EH (cell line): ENCODE measurements at places on chromosomes 7 and 10.

DNA sequence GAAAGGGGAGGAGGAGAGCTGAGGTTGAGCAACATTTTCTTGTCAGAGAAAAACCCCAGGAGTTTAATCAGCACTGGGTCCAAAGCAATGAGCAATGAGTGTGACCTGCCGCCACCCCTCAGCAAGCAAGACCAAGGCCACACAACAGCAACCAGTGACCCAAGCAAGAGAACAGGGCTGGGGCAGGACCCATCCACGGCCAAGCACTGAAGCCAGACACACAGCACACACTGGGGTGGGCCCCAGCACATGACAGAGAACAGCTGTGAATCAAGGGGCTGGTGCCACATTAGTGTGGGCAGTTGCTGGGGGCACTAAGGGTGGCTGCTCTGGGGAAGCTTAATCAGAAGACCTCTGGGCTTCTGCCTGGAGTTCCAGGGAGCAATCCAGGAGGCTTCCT, 16.2 kb downstream of the TMEM72 start:
- DNase-seq, result no peak

- DNase-seq, result no peak
Measured at GRCh38 chr7:47704936-47705335, 123.0 kb upstream of the TNS3 start.

DNA sequence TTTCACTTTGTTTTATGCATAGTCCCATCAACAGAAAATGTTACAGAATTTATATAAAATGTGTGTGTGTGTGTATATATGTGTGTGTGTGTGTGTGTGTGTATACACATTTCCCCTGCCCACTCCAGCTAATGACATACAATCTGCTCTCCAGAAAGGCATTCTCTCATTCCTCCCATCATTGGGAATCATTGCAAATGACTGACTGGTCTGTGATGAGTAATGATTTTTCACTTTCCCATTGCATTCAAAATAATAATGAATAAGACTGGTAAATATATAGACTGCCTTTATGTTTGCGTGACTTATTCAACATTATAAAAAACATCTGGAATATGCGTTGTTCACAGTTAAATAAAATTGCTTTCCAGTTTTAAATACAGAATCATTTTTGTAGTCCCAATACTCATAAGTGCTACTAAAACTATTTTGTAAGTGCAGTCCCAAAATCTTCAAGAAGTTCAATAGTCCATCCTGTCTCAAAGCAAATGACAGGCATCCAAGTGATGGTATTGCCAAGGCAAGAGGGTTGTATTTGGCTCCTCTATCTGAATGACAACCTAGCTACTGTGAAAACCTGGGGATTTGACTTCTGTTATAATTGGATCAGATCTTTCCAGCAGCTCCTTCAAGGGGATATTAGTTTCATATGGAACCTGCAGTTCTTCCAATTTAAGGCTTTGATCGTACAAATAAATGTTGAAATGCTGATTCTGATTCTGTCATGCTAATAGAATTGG, 150.9 kb downstream of the POLR1F start:
- DNase-seq, result no peak

DNA sequence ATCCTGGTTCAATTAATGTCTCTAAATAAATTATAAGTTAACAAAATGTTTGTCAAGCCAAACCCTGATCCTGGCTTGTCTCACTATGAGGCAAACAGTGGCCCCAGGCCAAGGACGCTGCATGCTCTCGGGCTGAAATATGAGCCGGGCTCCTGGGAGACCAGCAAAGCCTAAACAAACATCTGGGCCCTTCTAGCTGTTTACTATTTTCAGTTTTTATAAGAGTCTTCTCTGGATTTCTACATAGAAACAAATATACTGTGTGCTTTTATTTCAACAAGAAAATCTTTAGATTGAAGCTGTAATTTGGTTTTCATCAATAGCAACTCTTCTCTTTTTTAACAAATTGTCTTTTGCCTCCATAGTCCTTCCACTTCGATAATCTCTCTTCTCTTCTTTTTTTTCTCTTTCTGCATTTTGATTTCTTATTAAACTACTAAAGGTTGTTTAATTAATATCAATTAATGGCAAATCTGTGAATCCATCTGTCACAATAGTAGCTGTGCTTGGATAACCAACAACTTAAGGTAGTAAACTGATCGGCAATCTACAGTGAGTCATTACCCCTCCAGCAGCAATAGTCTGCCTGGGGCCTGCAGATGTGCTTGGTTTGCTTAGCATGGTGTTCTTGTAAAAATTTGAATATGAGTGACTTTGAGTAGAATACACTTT, 83.3 kb upstream of the DNAJC1 start:
- peak; percentile 49 for DNase-seq

DNA sequence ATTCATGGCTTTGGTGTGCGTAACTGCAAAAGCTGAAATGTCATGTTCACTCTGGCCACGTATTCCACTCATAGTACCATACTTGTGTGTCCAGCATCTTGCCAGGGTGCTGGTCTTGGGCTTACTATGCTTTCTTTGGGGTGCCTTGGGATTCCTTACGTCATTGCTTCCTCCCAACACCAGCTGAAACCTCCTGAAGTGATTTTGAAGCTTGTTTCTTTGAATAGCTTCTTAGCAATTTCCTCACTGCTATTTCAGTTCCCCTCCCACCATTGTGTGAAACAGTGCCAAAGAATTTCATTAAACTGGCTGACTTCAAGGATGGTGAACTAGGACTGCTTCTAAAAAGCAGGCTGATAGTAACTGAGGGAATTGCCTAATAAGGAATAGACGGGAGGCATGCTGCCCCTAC, 36.9 kb downstream of the ENTPD1 start:
- peak; percentile 91 for DNase-seq

- DNase-seq, result no peak
Measured at GRCh38 chr10:11865561-11865960, 42.4 kb downstream of the PROSER2 start.
